GM13976 (cell line): ENCODE measurements at places on chromosomes 3 and 15.

- no peak for DNase-seq
Observed at GRCh38 chr15:84697236-84697990, 18.5 kb downstream of the SEC11A start.

DNA sequence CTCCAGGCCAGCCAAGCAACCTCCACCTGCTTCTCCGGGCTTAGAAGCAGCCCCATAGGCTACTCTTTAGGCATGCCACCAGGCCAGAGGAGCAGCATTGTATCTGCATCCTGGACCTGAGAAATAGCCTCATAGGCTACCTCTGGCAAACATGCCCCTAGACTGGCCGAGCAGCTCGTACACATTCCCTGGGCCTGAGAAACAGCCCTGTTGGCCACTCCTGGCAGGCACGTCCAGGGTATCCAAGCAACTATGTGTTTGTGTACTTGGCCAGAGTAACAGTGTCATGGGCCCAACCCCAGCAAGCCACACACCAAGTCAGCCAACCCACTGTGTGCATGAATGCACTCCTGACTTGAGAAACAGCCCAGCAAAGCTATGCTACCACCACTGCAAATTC, 498.7 kb upstream of the CDIN1 start:
- DNase-seq = no peak

DNA sequence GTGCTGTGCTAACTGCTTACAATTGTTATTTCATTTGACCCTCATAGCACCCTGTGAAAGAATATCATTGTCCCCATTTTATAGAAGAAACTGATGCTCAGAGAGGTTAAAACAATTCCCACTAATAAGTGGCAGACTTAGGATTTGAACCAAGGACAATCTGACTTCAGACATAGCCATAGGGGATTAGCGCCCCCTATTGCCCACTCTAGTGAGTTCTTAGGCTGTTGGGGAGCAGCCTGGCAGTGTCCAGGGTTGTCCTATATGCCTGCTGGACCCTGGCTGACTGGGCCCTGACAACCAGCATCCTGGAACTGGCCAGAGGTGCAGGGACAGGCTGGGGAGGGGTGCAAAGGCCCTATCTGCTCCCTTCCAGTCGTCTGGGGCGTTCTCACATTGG, 15.4 kb downstream of the DPH3 start:
- DNase-seq = peak; percentile 31

DNA sequence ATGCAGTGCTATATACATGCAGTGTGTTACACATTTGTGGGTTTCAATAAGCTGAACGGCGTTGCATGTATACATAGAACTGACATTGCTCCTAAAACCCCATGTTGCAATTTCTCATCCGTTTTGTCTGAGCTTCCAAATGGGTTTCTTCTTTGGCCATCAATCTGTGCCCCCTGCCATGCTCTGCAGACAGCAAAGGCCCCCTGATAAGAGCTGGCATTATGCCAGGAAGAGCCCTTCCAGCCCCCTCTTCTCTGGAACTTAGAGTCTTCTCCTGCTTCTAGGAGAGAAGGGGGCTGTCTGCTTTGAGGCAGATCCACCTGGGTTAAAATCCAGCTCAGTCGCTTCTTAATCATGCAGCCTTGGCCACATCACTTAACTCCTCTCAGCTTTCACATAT, 254.0 kb downstream of the SLCO3A1 start:
- DNase-seq = no peak

DNA sequence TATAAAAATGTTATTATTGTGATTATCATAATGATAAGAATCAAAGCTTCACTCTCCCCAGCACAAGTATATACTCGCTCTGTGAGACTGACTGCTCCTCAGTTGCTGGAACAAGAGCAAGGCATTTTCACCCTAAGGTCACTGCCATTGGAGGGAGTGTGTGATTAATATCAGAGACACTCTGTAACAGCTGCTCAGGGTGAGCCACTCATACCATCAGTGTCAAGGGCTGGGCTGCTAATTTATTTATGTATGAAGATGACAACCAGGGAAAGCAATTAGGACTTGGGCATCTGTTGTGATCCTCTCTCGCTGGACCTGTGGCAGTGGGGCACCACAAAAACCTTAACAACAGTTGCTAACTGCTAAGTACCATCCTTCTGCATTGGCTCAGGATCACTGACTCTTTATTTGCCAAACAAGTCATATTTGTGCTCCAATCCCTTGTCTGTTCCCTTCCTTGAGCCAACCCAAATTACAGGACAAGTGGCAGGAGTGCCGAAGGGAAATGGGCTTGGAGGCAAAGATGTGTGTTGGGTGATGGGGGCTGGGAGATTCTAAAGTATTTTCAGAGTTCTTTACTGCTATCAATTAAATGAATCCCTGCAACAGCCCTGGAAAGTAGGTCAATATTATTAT, 297.5 kb upstream of the STT3B start:
- no peak for DNase-seq

- DNase-seq = no peak
Observed at GRCh38 chr15:68372291-68372811, 59.6 kb downstream of the ITGA11 start.

- peak; percentile 55 for DNase-seq
Observed at GRCh38 chr3:194396859-194397756, 2.0 kb downstream of the GP5 start.

DNA sequence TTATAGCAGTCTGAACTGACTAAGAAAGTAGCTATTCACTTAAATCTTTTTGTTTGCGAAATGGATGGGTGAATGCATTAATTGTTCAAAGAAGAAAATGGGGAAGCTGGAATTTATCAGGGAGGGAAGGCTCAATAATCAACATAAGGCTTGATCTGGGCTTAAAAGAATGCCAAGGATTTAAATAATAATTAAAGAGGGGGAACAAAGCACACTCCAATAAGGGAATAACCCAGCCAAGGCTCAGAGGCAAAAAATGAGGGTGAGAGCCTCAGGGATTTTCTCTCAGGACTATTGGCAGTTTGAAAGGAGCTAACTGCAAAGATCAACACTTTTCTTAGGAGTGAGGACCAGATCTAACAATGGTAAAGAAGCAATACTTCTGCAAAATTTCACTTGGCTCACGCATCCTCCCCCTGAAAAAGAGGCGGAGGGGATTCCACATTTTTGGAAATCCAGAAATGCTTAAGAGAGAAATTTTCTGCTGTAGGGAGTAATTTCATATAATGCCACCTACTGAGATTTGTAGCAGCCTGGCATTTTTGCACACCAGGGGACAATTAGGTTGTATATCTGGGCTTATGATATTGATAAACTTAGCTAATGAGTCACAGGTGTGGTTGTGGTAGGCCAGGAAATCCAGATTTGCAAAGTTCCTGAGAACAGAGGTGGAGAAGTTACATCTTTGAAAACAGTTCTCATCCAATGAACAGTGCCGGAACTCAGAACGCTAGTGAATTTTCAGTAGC, 405.1 kb downstream of the TUSC7 start:
- DNase-seq = no peak

DNA sequence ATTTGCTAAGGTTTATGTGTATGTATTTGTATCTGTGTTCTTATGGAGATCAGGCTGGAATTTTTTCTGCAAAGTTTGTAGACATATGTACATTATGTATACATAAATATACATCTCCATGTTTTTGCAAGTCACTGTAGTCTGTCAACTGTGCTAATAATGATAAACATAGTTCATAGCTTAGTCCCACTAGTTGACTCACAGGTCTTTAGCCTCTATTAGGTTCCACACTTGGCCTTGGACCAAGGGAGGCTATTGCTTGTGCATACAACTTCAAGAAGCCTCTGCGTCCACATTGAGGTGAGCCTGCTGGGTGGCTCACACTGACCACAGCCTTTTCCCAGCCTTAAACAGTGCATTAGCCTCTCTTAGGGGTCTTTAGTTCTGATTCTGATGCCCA, 243.8 kb upstream of the PEX5L start:
- no peak for DNase-seq

DNA sequence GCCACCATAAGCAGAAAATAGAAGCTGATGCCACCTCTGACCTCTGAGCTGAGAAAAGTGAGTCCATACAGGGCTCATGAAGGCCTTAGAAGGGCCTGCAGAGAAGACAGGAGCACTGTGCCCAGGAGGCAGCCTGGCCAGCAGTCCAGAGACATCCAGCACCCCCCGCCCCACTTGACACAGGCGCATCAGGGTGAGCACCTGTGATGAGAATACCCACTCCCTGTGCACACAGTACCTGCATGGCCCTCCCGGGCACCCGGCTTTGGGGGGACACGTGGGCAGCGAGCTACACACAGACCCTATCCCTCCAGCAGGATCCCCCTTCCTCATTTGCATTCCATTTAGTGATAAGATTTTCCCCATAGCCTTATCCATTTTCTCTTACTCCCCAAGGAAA, 63.6 kb upstream of the NSMCE3 start:
- DNase-seq = no peak

- no peak for DNase-seq
Observed at GRCh38 chr15:87118846-87119245, 1039.2 kb downstream of the AGBL1 start.

DNA sequence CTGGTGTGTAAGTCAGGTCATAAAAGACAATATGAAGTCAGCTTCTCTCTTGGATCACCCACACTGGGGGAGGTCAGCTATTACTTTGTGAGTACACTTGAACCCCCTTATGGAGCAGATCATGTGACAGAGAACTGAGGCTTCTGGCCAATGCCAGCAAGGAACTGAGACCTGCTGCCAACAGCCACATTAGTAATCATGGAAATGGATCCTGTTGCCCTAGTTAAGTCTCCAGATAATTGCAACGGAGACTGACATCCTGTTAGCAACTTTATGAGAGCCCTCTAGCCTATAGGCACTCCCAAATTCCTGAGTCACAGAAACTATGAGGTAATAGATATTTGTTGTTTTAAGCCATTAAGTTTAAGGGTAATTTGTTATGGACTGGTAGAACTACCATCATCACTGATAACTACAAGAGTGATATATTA, 110.4 kb upstream of the GMNC start:
- DNase-seq = no peak

DNA sequence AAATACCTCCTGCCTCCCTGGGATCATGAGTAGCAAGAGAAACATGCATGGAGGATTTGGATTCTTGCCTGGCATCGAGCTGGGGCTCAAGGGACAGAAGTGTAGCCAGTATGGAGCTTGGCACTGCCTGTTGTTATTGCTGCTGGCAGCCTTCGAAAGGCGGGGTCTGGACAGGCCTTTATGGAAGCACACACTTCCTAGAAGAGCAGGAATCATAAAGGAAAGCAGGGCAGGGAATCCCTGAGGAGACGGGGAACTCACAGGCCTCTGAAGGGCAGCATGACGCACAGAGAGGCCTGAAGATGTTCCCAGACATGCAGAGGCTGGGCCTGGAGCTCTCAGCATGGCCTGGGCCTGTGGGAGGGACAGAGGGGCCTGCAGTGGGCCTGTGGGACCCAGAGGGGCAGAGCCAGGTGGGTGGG, 18.6 kb upstream of the SLC41A3 start:
- DNase-seq = peak; percentile 16

GRCh38 chr3:117411971-117412370, 702.4 kb downstream of the TUSC7 start:
- DNase-seq = no peak

GRCh38 chr3:122902326-122902725, 107.5 kb downstream of the SLC49A4 start:
- no peak for DNase-seq

- DNase-seq = no peak
Observed at GRCh38 chr3:184766555-184767261, 45.3 kb upstream of the VPS8 start.

DNA sequence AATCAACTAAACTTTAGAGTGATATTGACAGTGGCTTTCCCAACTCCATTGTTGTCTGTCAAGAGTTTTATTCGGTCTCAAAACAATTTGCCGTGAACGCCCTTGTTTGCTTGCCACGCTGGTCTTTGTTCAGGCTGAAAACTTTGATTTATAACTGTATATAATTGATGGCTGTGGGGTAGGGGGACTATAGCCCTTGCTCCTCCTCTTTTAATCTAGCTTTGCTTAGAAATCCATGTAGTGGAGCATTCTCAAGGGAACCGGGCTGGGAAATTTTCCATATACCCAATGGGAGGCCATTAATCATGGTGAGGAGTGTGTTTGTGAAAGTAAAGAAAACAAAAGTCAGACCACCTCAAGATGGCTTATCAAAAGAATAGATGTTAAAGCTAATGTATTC, 339.8 kb upstream of the RARB start:
- no peak for DNase-seq

DNA sequence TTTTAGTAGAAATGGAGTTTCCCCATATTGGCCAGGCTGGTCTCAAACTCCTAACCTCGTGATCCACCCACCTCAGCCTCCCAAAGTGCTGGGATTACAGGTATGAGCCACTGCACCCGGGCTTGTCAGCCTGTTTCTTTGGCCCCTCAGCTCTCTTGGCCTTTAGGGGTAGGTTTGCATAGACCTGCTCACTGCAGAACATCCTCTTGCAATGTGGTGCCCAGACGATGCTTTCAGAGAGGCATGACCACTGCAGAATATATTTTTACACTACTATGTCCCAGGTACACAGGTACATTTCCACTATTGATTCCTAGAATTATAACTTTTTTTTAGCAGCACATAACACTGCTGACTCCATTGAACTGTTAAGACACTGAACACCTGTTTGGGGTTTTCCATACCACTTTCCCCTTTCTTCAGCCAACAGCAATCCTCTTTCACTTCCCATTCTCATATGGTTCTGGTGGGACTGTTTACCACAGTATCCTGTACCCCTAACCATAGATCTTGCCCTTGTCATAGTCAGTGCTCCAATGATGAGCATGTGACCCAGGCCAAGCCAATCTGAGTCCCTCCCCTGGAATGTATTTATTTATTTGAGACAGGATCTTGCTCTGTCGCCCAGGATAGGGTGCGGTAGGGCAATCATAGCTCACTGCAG, 21.1 kb downstream of the CCDC32 start:
- DNase-seq = peak; percentile 35

DNA sequence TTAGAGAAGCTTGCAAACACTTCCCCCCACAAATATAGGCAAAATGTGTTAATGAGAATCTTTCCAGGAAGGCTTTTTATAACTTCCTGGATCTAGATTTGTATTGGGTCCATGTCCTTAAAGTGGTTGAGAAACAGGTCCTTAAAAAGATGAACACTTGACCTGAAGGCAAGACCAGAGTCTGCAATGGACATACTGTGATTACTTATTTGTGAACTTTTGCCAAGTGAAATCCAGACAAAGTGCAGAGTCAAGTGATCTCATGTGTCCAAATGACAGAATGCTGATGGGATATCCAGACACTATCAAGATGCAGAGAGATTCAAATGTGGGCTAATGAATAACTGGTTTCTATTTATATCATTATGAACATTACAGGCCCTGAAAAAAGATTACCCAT, 43.8 kb downstream of the FRMD4B start:
- no peak for DNase-seq

DNA sequence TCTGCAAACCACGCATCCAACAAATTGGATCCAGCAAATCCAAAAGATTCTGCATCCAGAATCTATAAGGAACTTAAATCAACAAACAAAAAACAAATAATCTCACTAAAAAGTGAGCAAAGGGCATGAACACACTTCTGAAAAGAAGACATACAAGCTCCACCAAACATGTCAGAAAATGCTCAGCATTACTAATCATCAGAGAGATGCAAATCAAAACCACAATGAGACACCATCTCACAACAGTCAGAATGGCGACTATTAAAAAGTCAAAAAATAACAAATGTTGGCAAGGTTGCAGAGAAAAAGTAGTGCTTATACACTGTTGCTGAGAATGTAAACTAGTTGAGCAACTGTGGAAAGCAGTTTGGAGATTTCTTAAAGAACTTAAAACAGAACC, 21.6 kb upstream of the SLC25A36 start:
- no peak for DNase-seq

- DNase-seq = no peak
Observed at GRCh38 chr15:40328176-40328575, 4.7 kb downstream of the INAFM2 start.
